ENCODE measurements at places on chromosomes 2 and 18.
A peak's percentile ranks its signal among the peaks of the same experiment; 100 is the strongest.

DNA sequence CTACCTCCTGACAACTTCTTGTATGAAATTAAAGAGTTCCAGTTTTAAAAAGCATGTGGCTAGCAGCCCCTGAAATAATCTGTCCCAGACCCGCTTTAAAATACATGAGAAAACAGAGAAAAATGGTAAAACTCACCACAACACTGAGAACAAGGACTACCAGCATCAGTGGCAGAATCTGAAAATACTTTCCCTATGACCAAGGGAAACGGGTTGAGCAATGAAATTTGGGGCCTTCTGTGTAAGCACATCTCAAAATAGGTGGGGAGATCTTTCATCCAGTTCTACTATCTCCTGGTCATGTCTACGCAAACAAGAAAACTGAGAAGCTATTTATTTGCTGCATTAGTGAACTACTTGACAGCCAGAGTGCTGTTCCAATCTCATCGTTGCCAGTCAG, 172.3 kb downstream of the LNPK start:
- DNase-seq, result no peak

GRCh38 chr2:25286025-25286400, 55.7 kb downstream of the DNMT3A start:
- no peak for DNase-seq

DNA sequence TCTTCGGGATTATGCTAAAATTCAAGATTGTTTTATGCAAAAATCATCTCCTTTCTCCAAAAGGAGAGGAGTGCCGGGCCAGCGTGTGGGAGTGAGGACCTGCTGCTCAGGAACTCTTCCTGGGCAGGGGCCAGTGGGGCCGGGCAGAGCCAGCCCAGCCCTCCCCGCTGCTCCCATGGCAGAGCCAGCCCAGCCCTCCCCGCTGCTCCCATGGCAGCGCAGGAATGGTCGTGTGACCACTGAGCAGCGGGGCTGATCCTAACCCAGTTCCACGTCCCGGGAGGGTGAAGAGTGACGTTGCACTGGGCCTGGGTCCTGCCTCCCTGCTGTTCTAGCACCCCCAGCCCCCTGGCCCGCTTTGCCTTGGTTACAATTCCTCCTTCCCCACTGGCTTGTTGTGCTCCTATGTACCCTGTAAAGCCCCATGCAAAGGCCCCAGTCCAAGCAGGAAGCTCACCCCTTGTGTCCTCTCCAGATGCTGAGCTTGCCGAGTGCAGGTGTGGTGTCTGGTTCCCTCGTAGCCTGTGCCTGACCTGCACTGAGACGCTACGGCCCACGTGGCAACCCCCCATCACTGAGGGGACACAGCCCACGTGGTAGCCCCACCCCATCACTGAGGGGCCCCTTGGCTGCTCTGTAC, 11.4 kb upstream of the NEU4 start:
- DNase-seq, result peak; percentile 23

DNA sequence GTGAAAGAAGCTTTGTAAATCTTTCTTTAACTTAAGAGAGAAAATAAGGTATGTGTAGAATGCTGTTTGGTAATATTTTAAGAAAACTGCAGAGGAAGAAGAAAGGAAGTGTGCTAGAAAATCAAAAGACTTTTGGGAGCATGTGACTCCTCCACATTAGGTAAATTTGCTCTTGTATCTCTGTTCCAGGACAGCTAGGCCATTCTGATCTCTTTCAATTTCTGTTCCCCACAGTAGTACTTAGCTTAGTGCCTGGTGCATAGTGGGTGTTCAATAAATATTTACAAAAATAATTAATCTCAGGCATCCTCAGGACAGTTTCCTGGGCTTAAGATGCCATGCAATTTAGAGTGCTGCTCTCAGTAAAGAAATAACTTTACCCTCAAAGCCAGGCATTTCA, 105.0 kb downstream of the GPD2 start:
- no peak for DNase-seq

DNA sequence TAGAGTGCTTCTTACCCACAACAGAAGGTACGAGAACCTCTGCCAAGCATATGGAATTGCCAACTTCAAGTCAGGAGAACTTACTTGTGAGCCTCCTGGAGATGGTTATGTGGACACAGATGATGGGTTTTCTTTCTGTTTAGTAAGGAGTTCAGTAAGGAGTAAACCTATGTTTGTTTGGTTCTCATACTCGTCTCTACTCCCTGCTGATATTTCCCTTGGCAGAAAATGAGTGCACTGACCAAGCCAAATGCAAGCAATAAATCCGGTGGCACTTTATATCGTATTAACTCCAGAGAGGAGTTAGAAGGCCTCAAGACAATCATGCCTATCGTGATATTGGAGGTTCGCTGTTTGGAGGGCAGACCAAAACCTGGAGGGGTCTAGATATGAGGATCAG, 83.2 kb upstream of the CYP1B1 start:
- DNase-seq, result no peak

DNA sequence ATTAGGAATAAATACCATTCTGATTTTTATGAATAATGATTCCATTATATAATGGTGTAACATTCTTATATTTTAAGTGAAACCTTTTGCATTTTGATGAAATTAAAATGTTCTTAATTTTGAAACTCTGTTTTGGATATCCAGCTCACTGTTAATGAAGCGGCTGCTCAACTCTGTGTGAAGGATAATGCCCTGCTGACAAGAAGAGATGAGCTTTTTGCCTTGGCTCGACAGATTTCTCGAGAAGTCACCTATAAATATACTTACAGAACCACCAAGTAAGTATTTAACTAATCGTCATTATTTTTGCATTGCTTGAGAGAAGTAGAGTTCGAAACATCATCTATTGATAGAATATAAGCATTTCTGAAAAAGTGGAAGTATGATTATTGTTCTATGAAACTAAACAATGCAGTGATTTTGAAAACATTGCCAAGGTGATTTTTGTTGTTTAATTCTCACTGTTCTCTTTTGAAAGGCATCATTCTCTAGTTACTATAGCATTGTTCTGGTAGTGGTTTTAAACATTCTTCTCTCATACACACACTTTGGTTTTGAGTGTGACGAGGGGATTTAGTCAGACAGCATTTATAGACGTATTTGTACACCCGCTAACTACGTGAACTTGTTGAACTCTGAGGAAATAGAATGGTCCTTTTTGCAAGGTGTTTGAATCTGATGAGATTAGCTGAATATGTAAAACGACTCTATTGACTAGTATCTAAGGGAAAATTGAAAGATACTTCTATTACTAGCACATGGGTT, 21.5 kb downstream of the NAB1 start:
- DNase-seq, result no peak

- DNase-seq, result no peak
These were observed 81.0 kb downstream of the CHN1 start for GRCh38 chr2:174924061-174924693.

GRCh38 chr2:59025157-59025757, 784.1 kb upstream of the FANCL start:
- no peak for DNase-seq

GRCh38 chr2:216039918-216040317, 26.6 kb upstream of the MREG start:
- no peak for DNase-seq
